Activated CD4-positive, CD25-positive, alpha-beta regulatory T cell (primary cell): ENCODE measurements at places on chromosomes 7 and 10.
A peak's percentile ranks its signal among the peaks of the same experiment; 100 is the strongest.

DNA sequence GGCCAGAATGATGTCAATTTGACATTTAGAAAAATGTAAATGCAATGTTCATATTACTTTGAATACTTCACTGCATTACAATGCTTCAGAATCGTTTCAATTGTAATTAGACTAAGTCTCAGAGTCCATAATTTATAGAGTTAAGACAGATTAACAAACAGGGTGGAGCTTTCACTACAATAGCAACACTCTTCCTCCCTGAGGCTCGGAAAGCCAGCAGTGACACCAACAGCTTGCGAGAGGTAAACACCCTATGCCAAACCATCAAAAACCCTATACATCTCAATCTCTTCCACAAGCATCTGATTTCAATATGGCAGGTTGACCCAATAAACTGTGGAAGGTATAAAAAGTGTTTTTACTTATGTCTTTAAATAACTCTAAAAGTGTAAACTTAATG is 72.2 kb downstream of the DOCK4 start:
- no peak for DNase-seq

GRCh38 chr10:27644307-27644939 is 101.2 kb downstream of the MKX start:
- no peak for DNase-seq

DNA sequence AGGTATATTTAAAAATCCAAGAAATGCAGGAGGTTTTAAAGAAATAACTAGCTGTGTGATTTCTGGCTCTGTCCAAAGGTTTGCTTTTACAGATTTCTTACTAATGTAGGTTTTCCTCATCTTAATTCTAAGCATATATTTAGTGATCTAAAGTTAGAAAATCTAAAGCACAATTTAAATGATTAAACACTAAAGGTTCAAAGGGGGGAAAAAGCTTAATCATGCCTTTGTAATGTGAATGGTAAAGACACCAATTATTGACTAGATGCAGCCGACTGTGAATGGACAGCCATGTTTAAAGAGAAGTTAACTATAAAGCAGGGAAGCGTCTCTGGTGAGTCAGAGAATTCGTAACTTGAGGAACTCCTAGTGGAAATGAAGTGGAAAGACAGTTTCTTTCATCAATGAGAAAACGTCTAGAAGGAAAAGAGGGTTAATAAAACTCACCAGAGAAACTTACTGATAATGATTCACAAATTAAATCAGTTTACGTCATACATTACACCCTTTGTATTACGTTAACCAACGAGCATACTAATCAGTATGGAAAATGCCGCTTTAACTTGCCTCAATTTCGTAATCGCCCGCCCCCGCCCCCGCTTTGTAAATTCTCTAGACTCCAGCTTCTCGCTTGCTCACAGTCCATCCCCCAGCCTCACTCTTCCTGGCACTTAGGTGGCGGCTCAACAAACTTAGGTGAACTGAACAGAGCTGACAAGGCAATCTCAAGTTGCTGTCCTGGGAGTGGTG is 1.1 kb upstream of the HBP1 start:
- peak; percentile 58 for DNase-seq

DNA sequence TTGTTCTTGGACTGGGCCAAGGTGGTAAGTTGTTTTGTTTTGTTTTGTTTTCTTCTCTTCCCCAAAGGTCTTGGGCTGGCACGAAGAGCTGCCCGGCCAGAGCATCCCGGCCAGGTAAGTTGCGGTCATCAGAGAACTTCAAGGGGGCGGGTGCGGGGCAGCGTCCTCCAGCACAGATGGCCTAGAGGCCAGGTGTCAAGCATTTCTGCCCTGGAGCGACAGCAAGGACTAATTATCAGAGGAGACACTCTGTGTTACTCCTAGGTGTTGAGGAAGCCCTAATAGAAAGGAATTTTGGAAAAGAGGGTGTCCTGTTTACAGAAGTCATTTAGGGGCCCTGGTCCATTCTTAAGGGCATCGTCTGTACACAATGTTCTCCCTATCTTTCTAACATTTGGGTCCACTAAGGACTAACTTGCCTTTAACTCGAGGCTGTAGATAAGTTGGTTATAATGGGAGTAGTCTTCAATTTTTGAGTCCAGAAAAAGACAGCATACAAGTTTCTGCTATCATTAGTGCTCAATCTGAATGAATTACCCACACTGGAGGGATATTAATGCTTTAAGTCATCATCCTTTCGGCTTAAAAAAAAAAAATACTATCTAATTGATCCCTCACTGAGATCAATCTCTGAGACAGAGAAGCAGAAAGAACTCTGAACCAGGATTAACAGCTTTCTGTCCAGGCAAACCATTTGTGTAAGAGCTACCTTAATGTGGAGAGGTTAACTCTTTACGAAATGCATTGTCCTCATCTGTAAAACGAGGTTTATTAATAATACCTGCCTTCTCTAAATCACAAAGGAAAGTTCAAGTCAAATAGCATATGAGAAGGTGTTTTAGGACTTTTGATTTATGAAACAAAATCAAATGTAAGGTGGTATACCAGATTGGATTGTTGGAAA is 1.5 kb downstream of the ITGB8 start:
- no peak for DNase-seq

DNA sequence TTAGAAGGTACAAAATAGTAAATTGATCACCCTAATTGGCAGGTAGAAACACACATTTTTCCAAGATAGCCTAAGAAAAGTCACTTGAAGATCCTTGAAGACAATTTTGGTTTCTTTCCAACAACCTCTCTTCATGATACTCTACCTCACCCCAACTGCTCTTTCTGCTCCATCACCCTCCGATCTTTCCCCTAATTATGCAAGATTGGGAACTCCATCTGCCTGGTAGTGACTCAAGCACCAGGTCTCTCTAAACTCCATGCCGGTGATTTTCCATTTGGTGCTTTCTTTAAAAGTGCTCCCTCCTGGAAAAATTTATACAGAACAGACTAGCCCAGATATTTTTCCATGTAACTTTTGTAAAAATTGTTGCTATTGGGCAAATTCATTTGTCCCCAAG is 1.1 kb upstream of the AKR1B1 start:
- DNase-seq = no peak

GRCh38 chr7:94303118-94303517 is 91.6 kb upstream of the COL1A2 start:
- no peak for DNase-seq

DNA sequence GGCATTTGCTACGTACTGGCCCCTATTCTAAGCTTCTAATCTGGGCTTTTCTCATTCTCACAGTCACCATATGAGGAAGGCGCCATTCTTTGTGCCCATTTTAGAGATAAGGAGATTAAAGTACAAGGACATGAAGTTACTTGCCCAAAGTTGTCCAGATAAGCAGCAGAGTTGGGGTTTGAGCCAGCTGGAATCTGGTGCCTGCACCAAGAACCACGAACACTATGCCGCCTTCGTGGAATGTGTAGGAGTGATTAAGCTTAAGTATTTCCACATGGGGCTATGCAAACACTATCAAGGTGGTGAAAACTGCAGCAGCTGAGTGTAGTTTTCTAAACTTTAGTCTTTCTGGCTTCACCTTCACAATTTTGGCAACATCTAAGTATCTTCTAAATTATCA is 342.7 kb upstream of the ETV1 start:
- no peak for DNase-seq

GRCh38 chr10:124742413-124743190 is 1.6 kb downstream of the FAM53B start:
- no peak for DNase-seq
